SK-N-SH (cell line): ENCODE measurements at places on chromosomes 11 and 22. TPM values are rescaled to one million over a fixed set of nuclear protein-coding genes. Genes with fewer than 3 reads are reported as not detected.

The OR51S1 gene
- polyA plus RNA-seq = not detected in 2 replicates

The HPS5 gene
- 8.2 and 10.8 TPM in 2 replicates for polyA plus RNA-seq

The TENM4 gene
- 6.0 and 16.7 TPM in 2 replicates for polyA plus RNA-seq

The NAALADL1 gene
- polyA plus RNA-seq = not detected in 2 replicates

The PRG2 gene
- polyA plus RNA-seq = not detected in 2 replicates

The RBMXL2 gene
- not detected in 2 replicates for polyA plus RNA-seq

DNA sequence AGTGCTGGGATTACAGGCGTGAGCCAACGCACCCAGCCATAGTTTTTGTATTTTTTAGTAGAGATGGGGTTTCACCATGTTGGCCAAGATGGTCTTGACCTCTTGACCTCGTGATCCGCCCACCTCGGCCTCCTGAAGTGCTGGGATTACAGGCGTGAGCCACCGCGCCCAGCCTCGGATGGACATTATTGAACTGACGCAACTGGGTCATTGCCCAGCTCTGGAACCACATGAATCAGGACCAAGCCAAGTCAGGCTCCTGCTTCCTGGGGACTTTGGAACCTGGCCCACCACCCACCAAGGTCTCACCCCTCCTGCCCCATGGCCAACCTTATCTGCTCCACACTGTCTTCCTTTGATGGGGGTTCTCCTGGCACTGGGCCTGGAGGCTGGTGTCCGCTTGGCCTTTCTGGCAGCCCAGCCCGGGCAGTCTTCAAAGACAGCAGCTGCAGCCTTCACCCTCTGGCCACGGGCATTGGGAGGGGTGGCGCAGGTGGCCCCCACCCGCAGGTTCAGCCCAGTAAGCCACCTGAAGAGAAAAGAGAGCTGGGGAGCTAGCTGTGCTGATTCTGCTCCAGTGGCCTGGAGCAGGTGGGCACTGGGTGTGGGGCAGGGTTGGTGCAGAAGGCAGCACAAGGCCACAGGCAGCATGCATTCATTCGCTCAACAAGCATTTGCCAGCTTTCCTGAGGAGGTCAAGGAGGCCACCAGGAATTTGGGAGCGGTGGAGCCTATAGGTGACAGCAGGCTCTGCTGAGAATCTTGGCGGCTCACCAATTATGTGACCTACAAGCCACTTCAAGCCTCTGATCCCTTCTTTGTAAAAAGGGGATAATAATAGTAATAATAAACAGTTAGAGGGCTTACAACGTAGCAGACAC is 5.7 kb downstream of the CHADL start:
- no peak for DNase-seq

- no peak for DNase-seq
These were observed 27.9 kb downstream of the GLB1L2 start for GRCh38 chr11:134359646-134360045.

DNA sequence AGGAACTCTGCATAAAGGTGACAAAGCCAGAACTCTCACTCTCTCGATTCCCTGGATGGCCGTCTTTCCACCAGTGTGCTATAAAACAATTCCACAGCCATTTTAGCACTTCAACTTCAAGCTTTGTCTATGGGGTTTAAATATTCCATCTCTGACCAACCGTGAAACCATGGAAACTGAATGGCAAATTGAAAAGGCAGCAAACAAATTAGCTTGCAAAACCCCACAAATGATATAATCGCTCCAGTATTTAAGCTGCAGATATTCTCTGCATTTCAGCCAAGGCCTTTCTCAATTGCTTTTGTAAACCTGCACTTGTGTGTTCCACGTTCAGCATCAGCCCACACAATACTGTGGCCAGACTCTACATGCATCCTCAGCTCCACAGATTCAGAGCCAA is 131.7 kb upstream of the ISX start:
- DNase-seq = no peak

DNA sequence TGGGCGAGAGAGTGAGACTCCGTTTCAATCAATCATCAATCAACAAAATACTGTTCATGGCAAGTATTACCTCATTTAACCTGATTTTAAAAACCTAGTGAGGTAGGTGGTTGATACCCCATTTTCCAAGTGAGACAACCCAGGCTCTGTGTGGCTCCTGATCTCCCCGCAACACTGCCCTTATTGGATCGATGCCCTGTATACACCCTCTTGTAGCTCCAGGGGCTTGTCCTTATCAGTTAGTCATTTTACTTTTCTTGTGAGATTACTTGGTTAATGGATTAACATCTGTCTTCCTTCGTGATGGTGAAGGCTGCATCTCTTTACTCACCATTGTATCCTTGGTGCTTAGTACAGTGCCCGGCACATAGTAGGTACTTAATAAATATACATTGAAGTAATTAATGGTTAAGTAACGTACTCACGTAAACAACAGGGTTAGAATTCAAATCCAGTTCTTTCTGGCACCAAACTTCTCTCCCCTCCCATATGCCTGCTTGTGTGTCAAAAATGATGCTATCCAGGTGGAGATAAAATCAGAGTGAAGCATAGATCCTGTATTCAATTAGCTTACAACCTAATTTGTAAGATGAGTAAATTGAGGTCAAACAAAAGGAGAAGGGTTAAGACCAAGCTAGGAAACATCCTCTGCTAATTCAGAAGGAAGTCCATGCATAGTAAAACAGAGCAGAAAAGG is 1.8 kb upstream of the PRG2 start:
- no peak for DNase-seq

DNA sequence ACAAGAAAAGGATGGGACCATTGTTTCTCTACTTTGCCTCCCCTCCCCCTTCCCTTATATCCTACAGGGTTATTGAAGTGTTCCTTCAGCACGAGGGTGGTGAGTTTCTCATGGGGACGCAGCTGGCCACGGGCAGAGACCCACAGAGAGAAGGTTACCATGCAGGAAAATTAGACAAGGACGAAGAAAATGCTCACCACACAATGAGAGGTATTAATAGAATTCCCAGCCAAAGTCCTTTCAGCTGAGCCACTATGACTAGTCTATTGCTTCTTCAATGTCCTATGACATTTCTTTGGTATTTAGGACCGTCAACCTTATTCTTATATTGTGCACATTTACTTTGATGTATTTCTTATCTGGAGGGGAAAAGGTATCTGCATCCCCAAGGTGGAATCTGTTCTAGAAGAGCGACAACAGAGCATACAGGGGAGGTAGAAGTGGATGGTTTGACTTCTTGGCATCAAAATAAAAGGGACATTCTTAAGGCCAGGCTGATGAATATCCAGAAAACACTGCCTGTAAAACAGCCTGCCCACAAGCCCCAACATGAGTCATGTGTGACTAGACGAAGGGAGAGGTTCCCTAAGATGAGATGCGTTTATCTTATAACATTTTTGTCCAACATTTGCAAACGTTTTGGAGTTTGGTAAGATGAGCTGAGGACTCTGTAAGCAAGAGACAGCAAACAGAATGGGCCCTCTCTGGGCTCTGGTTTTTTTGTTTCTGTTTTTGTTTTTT is 209.8 kb upstream of the NARS2 start:
- no peak for DNase-seq

GRCh38 chr11:128563942-128564641 is 23.3 kb downstream of the ETS1 start:
- DNase-seq = no peak

- DNase-seq = peak; percentile 78
These were observed at the start of gene SPON1 for GRCh38 chr11:13962562-13963168. Gene SPON1 (plus strand): TSS chr11:13962723. CDS start chr11:13962905, 182 bp downstream.

GRCh38 chr11:113110046-113110445 is 148.8 kb downstream of the NCAM1 start:
- no peak for DNase-seq
